ENCODE measurements at places on chromosomes 12 and 14. TPM values are rescaled to one million over a fixed set of nuclear protein-coding genes. Genes with fewer than 3 reads are reported as not detected.

DNA sequence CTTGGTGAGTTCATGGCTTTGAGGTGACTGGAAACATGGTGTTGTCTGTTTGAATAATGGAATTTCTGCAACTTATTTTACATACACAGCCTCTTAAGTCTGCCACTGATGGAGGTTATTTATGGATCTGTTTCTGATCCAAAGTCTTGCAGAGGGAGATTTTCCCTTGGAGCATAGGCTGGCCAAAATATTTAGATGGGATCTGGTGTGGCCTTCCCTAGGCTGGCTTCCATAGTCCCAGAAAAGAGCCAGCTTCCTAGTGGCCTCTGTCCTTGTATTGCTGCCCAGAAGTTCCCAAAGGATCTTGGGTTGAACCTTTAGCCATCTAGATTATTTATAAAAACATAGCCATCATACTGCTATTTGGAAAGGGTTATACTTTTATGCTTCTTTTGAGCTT lies 491.1 kb upstream of the RGS6 start:
- DNase-seq, result no peak

- DNase-seq, result no peak
Observed at GRCh38 chr14:71856199-71856919, 75.9 kb upstream of the RGS6 start.

- no peak for DNase-seq
Observed at GRCh38 chr12:54010053-54010971, 1.5 kb downstream of the HOXC8 start.

Gene NDUFB1
- total RNA-seq, result 174 TPM

GRCh38 chr12:107441665-107442300 lies 243.8 kb upstream of the PWP1 start:
- DNase-seq, result no peak

DNA sequence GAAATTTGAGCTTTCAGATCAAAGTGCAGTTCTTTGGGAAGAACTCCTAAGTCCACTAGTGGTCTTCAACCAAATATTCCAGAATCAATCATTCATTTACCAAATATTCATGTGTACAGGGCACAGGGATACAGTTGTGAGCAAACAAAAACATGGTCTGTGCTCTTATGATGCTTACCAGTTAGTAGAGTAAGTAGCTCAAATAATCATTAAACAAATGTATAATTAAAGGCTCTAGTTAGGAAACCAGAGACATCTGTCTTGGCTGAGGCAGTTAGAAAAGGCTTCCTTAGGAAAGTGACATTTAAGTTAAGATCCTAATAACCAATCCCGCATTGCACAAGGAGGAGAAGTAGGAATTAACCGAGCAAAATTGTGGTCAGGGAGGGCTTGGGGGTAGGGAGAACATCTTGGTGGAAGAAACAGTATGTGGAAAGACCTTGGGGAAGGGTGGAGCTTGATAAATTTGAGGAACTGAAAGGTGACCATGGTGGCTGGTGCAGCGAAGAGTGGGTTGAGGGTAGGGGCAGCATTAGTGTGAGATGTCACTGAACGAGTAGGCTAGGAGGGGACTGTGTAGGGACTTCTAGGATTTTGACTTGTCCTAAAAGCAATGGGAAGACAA lies 40.0 kb downstream of the PEBP1 start:
- DNase-seq, result no peak

DNA sequence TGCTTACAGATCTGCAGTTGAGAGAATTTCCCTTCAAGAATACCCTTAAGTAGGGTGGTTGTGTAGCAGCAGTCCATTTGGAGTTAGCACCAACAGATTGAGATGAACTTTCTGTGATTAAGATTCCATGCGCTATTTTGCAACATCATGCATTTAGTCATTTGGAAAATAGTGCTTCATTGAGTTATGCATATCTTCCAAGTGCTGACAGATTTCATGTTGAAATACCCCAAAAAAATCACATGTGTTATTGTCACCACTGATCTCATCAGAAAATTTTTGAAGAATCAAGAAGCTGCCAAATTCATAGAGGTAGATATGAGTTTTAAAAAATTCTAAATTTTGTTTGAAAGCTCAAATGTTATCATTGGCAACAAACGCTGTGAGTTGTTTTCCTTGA lies 35.5 kb upstream of the OSBPL8 start:
- no peak for DNase-seq

DNA sequence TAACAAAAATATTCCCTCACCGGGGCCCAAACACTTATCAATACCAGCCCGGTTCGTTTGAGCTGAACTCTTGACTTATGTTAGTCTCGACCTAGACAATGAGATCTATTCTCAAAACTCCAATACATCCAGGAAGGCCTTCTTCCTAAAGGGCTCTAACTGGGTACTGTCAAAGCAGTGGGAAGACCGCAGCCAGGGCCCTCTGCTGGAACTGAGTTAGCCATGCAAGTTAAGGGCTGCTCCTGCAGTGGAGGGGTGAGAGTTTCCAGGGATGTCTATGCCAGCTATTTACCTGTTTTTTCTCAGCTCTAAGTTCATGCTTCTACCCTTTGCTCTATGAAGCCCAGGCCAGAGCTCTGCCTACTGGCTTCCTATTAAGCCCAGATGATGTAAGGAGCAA lies 348.8 kb downstream of the GXYLT1 start:
- DNase-seq, result no peak

GRCh38 chr12:68930178-68930577 lies 2.8 kb downstream of the CPM start:
- DNase-seq, result no peak

DNA sequence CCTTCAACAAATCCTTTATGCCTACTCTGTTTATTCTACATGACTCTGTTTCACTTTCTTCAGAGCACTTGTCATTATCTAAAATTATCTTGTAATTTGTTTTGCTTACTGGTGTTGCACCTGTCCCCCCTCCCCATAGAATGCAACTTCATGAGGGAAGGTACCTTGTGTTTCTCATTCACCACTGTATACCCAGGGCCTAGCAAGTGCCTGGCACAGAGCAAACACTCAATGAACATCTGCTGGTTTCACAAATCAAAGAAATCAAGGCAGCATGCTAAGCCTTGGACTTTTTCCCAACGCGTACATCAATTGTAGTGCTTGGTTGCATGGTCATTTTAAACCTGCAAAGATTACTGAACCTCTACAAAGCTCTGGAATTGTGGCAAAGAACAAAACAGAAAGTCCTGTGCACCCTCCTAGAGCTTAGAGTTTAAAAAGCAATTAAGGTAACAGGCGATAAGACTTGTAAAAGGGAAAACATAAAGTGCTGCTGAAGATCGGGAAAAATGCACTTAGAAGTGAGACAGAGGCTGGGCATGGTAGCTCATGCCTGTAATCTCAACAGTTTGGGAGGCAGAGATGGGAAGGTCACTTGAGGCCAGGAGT lies 479.1 kb downstream of the MED13L start:
- DNase-seq, result no peak

DNA sequence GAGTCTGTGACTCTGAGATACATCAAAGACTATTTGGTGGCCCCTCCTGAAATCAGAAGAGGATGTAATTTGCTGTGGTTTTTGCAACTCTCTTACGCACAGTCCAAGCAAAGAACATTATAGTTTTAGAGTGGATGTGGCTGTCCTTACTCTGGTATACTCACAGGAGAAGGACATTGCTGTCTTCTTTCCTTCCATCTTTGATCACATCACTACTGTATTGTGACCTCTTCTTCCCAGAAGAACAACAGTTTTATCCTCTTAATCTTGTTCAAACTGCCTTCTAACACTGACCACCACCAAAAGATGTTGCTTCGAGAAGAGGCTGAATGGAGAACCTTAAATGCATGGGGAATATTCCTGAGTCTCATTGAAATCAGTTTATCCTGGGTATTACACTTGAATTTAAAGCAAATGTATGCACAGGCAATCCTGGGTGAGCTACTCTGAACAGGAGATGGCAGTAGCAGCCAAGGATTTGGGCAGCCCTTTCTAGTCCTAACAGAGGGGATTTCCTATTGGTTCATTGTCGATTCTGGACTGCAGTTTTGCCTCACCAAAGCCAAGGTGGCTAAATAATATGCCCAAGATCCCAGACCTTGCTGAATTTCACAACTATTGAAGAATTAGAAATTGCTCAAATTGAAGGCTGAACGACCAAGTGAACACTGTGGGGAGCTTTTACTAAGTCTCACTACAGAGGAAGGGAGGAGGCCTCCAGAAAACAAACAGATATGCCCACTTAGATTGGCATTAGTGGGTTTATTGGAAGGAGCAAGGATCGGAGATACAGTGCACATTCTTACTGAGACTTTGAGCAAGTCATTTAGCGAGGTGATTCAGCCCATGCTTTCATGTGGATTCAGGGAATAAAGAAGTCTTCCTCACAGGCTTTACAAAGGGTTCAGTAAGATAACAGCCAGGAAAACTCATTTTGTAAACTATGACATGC lies 282.8 kb downstream of the PAWR start:
- DNase-seq, result no peak

GRCh38 chr14:69895109-69895508 lies 15.9 kb downstream of the SMOC1 start:
- DNase-seq, result no peak

Gene KRT71
- total RNA-seq, result not detected

DNA sequence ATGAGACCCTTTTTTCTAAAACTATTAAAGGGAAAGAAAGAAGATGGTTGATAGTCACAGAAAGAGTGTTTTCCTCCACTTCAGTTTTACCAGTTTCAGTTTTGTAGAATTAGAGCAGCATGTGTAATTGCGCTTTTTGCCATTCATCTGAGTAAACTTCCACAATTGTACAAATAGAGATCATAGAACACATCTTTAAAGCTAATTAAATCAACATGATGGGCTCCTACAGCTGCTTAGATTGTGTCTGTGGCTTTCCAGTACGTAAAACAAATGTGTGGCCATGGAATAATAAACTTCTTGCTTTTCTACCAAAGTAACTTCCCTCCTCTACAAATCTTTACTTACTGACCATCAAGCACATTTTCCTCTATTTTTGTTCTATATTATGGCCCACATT lies 84.2 kb upstream of the LRIG3 start:
- no peak for DNase-seq

DNA sequence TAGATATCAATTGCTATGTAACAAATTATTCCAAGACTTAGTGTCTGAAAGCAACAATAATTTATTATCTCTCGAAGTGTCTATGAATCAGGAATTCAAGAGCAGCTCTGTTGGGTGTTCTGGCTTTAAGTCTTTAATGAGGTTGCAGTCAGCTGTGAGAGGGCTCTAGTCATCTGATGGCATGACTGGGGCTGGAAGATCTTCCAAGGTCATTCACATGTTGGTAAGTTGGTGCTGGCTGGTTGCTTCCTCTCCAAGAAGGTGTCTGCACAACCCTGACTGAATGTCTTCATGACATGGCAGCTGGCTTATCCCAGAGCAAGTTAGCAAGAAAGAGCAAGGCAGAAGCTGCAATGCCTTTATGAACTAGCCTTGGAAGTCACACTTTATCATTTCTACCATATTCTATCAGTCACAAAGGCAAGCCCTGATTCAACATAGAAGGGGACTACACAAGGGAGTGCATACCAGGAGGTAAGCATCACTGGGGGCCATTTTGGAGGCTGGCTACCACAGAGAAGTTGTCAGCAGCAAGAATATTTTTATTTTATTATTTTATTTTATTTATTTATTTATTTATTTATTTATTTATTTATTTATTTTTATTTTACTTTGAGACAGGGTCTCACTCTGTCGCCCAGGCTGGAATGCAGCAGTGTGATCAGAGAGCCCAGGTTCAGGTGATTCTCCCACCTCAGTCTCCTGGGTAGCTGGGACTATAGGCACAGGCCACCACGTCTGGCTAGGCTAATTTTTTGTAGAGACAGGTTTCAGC lies 7.6 kb upstream of the SLC38A2 start:
- no peak for DNase-seq

DNA sequence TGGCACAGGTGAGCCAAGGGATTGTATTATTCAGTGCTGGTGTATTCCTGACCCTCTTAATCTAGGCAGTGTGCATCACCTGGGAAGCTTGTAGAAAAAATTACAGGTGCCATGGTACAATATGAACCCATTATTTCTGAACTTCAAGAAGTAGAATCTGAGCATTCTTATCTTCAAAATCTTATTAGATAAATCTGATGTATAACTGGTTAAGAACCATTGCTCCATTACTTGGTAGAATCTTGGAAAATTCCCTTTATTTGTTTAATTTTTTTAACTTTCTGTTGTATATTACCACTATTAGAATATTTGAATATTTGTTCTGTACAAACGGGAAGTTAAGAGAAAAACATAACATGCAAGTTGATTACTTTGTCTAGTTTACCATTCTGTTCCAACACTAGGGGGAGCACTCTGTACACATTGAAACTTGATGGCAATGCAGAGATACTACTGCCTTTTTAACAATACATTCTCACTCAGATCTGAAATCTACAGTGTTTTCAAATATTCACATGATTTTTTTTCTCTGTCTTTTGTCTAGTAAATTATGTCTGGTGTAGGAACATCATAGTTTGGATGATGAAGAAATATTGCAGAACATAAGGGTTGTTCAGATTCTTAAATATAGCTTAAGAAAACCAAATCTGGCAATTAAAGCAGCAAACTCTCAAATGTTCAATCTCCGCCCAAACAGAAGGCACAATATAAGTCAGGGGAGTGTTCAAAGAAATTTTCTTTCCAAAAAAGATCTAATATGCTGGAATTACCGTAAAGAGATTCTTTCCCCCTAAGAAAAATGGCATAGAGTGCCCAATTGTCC lies 196.6 kb downstream of the PCNX1 start:
- no peak for DNase-seq

Gene ABCD2
- total RNA-seq, result not detected

DNA sequence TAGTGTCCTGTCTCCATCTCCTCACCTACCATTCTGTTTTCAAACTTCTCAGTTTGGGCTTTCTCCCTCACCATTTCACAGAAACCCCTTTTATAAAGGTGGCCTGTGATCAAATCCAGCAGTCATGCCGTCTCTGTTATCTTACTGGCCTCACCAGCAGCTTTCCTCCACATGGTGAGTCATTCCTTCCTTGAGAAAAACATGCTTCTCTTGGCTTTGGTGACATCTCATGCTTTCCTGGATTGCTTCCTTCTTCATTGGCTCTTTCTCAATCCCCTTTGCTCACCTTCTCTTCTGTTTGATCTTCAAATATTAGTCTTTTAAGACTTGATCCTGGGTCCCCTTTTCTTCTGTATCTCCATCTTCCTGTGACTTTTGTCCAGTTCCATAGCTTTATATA lies 164.9 kb downstream of the ANO4 start:
- peak; percentile 13 for DNase-seq
